ENCODE measurements at places on chromosomes 5 and 9.

GRCh38 chr5:129459450-129459776, 685 bp upstream of the ADAMTS19 start:
- no peak for DNase-seq

DNA sequence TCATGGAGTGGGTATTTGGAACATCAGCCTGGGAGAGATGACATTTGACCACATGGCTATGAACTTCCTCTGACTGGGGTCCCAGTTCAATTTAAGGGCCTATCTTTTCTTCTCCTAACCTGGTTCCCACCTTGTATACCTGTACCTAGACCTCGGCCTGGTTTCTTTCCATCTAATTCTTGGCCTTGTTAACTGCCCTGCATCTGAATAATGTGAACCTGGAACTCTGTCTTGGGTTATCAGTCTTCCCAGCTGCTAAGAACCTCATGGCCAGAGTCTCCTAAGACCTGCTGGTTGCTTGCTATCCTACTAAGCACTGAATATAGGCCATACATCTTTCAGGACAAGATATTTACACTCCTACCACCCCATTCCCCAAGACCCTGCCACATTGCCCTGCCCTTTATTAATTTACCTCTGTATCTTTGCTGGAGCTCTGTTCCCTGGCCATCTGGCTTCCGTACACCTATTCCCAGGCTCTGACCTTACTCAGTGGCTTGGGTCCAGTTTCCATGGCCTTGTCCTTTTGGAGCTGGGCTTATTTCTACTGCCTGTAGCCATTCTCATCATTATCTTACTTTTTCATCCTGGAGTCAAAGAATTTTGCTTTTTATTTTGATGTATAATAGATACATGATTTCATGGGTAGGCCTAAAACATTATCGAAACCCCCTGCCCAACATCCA, 6.6 kb downstream of the PSAT1 start:
- DNase-seq = no peak

- DNase-seq = no peak
Measured at GRCh38 chr5:52065182-52065581, 681.9 kb downstream of the ISL1 start.

- no peak for DNase-seq
Measured at GRCh38 chr5:129963359-129963758, 59.1 kb downstream of the CHSY3 start.

GRCh38 chr5:55187370-55187769, 14.4 kb upstream of the CDC20B start:
- peak; percentile 69 for DNase-seq
